Iris pigment epithelial cell (primary cell): ENCODE measurements at places on chromosomes 12 and 14.

DNA sequence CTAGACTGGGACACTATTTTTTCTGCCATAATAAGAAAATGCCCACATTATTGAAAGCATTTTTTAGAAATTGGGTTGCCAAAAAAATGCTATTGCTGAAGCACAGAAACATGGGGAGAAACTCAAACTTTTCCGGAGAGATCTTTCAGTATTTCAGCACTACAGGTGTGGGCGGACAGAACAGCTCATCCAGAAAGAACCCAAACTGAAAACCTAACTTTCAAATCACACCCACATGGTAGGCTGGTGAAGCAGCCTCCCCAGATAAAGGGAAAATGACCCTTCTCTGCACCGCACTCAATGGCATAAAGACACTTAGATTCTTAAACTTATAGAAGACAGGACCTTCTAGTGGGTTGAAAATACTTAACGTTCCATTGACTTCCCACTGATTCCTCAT lies 62.3 kb upstream of the TMPO start:
- no peak for DNase-seq

- peak; percentile 85 for DNase-seq
Observed at GRCh38 chr12:8078398-8078797, 3.7 kb upstream of the NECAP1 start.

- no peak for DNase-seq
Observed at GRCh38 chr12:111064982-111065381, 144.6 kb upstream of the MYL2 start.

DNA sequence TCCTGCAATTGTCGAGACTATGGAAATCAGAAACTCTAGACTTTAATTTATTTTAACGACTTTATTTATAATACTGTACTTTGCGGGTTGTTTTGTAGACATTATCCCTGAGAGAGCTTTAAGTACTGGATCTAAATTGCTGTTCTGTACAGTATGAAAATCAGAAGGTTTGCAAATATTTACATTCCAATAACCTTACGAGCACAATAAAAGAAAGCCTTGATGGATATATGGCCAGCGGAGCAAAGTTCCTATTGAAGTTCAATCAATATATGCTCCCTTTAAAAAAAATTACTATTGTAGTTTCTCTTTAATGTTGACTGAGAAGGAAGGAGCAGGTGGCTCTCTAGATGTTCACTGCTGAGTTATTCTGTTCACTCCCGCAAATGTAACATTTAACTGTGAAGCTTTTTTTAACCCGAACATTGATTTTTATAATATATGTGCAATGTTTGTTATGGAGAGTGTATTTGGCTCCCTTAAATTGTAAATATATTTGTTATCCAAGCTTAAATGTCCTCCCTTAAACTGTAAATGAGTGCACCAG lies 235.3 kb downstream of the PLCZ1 start:
- no peak for DNase-seq

- DNase-seq, result no peak
Observed at GRCh38 chr14:29687866-29688265, 239.8 kb downstream of the PRKD1 start.

DNA sequence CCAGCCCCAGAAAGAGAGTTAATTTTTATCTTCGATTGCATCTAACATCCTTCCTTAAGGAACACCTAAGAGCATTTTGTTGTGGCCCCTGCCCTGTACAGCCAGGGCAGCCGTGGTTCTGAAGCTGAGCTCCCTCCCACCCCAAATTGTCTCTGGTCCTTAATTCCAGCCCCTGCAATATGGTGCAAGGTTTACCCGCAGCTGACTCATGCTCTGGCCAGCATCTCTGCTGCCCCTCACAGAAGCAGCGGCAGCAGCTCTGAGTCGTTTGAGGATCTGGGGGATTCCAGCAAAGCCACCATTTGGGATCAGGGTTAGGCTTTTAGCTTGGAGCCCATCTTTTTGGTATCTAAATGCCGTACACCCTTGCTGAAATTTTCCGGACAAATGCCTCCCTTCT lies 3.3 kb downstream of the DLK1 start:
- no peak for DNase-seq

GRCh38 chr12:10385166-10385613 lies 4.7 kb downstream of the KLRK1 start:
- peak; percentile 93 for DNase-seq

- no peak for DNase-seq
Observed at GRCh38 chr12:131619106-131619642, 91.7 kb upstream of the SFSWAP start.

DNA sequence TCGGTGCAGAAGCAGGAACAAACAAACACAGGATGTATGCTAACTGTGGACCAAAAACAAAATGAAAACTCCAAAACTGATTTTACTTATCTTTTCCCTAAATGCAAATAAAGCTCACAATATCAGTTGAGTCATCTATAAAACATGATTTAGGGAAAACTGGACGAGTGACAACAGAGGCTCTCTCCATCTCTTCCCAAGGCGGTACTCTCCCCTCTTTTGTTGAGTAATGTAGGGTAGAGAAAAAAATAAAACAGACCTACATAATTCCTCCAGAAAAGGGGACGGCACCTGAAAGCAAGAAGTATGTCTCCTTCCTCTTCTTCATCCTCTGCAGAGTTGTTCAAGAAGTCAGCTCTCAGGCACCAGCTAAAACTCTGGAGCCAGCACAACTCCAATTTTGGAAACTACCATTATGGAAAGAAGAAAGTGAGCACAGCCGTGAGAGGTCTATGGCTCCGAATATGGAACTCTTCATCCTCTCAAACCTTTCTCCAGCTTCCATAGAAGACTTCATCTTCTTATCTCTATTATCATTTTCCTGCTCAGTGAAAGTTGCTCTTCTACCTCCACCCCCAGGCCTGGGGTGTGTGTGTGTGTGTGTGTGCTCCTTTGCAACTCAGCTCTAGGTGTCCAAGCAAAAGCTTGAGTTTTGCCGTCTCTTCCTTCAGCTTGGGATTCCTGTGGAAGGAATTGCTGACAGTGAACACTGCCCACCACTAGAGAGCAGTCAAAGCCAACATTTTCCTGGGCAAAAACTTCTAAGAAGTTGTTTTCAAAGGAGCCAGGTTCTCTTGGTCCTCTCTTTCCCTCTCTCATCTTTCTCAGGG lies 155.4 kb downstream of the DIO2 start:
- DNase-seq, result peak; percentile 73

GRCh38 chr14:24390701-24391468 lies 7.9 kb upstream of the NYNRIN start:
- no peak for DNase-seq
